ENCODE measurements at places on chromosomes 5 and 9. TPM values are rescaled to one million over a fixed set of nuclear protein-coding genes. Genes with fewer than 3 reads are reported as not detected.

DNA sequence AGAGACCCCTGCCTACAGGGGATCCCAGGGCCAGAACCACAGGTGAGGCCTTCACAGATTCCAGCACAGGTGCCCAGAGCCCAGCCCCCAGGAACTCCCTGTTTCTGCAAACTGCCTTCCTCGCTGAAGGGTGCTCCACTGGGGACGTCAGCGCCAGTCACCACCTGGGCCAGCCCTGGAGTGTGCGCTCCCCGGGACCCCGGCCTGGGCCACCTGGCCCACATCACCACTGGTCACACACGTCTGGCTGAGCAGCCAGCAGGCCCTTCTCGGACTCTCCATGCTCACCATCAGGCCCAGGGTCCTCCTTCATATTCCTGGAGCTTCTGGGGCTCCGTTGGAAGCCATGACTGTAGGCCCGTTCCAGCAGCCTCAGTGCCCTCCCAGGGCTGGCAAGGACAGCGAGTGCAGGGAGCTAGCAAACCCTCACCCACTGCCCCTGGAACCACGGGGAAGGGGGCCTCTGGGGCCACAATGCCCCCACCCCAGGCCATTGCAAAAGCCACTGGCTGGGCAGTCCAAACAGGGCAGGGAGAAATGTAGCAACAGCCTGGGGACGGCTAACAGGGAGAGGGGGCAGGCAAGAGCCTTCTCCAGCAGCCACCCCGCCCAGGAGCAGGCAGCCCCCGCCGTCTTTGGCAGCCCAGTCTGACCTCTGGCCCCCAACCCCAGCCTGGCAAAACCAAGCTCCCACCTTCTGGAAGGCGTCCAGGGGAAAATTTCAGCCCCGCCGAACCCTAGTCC is 1.3 kb downstream of the AGPAT2 start:
- no peak for DNase-seq

DNA sequence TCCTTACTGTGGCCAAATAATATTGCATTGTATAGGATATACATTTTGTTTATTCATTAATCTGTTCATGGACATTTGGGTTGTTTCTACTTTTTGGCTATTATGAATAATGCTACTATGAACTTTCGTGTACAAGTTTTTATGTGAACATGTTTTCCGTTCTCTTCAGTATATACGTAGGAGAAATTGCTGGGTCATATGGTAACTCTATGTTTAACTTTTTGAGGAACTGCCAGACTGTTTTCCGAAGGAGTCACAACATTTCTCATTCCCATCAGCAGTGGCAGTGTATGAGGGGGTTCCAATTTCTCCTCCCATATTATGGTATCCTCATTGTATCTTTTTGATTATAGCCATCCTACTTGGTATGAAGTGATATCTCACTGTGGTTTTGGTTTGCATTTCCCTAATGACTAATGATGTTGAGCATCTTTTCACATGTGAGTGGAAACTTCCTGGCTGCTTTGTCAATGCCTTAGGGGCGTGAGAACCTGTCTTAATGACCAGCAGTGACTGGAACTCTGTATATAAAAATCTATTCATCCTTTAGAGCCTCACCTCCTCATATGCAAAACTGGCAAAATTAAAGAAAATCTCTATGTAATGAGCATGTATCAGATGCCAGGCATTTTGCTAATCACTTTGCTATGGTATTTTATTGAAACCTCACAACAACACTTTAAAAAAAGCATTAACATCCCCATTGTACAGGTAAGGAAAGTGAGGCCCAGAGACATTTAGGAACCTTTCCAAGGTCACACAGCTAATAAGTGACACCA is 47.8 kb upstream of the TGFBR1 start:
- DNase-seq, result no peak

- no peak for DNase-seq
Observed at GRCh38 chr9:33489066-33489465, 15.3 kb upstream of the NOL6 start.

DNA sequence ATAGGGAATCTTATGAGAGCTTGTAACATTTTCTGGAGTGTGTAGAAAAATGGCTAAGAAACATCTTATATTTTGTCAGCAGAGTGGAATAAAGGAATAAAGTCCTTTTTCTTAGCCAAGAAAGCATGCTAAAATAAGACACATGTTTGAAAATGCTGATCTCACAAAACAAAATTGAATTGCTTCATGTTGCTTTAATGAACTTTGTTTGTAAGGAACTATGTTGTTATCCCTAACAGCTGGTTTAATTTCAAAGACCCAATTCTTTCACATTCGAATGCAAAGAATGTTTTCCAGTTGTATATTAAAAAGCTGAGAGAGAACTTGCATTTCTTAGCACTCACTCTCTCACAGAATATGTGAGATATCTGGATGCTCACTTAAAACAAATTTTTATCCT is 107.6 kb downstream of the MUSK start:
- DNase-seq, result no peak

GRCh38 chr5:88045165-88045564 is 223.5 kb downstream of the TMEM161B start:
- no peak for DNase-seq

- no peak for DNase-seq
Observed at GRCh38 chr5:80435476-80435875, 27.6 kb downstream of the ZFYVE16 start.

- DNase-seq, result no peak
Observed at GRCh38 chr9:109568568-109569210, 70.6 kb upstream of the PTPN3 start.

GRCh38 chr9:33843312-33843961 is 26.5 kb downstream of the UBE2R2 start:
- no peak for DNase-seq

DNA sequence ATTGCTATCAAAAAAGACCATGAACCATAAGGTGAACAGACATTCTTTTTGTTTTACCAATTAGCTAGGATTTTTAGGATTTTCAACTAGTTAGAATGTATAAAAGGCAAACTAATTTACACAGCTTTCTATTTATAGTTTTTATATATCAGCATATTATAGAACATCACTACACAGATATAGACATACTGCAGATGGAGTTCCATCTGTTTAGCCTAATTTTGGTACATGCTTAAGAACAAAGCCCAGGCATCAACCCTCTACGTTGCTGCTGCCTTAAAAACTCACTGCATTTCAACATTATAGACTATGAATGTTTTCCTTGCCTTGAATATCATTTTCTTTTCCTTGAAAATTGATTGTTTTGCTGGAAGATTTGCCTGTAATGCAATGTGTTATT is 2227.5 kb upstream of the C9orf72 start:
- no peak for DNase-seq

DNA sequence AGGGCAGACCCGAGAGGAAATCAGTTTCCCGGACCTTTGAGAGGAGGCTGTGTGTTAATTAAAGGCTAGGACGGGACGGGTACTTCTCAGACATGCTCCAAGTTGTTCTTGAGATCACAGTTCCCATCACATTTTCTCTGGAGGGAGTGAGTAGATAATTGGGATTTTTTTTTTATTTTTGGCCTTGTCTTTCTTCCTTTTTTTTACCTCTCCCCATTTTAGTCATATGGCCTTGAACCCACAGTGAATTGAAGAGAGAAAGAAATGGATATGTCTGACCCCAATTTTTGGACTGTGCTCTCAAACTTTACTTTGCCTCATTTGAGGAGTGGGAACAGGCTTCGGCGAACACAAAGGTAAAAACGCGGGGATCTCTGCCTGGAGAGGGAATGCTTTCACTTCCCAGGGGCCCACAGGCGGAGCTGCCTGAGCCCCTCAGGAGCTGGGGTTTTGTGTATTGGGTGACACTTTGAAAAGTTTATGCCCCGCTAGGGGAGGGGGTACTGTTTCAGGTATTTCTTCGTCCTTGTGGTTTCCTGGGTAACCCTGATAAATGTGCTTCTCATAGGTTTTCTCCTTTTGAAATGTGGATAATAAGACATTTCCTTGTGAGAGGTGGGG is 191.8 kb downstream of the CD180 start:
- no peak for DNase-seq

- DNase-seq, result no peak
Observed at GRCh38 chr9:77956555-77956954, 75.1 kb downstream of the GNAQ start.

GRCh38 chr5:160792281-160792680 is 59.7 kb downstream of the ATP10B start:
- no peak for DNase-seq

DNA sequence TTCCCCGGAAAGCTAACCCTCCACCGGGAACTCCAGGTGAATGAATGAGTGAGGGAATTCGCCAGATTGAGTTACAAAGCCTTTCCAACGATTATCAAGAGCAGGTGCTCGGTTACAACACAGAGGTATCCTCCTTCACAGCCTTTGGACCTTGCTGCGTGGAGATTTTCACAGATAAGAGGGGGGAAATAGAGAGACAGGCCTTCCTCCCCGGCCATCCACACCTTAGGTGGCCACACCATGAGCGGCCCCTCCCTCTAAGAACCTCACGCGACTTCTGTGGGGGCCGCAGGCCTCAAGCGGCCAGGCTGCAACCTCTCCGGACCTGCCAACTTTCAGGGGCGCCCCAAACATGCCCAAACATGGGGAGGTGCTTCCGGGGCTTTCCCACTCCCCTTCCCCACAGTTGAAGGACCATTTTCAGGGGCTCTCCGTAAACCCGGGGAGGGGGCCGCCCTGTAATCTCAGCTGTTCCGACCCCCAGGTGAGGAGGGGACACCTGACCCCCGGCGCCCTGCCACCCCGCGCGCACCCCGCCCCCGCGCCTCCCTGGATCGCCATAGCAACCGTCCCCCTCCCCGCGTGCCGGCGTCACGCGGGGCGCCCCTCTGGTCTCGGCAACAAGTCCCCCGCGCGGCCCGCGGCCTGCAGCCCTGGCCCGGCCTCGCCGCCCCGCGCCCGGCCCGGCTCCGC is 603 bp downstream of the DENND1A start:
- DNase-seq, result no peak

DNA sequence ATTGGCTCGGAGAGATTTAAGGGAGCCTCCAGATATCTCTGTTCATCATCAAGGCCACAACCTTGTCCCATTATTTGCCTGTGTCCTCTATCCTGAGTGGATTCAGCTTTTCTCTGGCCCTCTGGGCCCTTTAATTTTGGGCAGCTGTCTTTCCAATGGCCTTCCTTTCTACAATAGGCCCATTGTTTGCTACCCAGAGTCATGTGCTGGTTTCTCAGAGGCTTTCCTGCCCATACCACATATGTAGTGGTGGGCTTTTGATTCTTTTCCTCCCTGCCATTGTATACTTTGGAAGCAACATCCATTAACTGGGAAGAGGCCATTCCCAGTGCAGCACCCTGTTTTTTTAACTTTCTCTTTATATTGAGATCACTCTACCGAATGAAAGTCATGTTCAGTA is 233.9 kb upstream of the SGCD start:
- no peak for DNase-seq

DNA sequence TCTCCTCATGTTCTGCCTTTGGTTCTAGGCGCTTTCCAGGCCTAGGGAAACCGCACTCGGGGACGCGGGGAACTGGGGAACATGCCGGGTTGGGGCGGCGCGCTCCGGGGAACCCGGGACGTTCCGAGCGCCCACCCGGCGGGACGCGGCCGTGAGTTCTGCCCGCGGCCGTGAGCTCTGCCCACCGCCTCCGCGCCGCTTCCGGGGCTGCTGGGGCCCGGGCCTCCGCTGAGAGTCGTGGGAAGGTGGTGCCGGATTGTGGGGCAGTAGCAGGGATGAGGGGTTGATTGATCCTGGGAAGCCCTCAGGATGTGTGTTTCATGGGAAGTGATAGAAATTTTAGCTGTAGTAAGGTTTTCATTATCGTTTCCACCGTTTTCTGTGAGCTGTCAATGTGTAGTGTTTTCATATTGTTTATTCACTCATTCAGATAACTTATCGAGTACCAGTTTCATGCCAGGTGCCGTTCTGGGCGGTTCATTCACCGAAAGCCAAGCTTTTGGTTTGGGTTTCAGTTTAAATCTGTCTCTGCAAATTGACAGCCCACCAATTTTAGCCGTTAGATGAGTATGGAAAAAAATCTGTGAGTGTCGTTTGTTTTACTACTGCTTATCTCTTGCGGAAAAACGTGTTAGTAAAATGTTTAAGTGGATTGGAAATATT is 657 bp downstream of the MTRR start:
- no peak for DNase-seq

DNA sequence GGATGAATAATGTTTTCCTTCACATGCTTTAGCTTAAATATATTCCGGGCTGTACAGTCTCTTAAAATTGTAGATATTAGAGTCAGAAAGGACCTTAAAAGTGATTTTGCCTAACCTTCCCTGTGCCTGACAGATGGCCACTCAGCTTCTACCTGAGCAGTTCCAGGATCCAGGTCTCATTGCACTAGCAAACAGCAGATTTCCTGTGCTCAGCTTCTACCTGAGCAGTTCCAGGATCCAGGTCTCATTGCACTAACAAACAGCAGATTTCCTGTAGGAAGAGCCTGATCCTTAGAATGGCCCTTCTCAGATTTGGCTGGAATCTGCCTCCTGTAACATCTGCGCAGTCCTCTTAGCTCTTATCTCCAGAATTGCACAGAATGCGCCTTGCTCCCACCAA is 219.8 kb downstream of the AOPEP start:
- no peak for DNase-seq

DNA sequence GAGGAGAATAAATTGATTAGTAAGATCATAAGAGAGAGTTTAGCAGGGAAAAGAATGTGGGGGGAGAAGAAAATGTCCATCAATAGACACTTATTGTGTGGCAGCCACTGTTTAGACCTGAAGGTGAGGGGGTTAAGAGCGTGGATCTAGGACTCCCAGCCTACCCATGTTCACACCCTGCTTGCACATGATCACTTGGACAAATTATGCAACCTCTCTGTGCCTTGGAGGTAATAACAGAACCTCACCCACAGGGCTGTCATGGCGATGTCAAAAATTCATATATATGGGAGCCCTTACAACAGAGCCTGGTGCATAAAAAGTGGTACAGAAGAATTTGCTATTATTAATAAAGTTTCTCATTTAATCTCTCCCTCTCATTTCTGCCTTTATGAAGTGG is 86.0 kb upstream of the EQTN start:
- DNase-seq, result no peak

- DNase-seq, result no peak
Observed at GRCh38 chr5:39209924-39210323, 9.4 kb downstream of the FYB1 start.

Gene NEUROG1
- polyA plus RNA-seq, result not detected

Gene SLC28A3
- polyA plus RNA-seq, result not detected

Gene CLIC3
- polyA plus RNA-seq, result 0.54 TPM

Gene PDLIM4
- 51.7 TPM for polyA plus RNA-seq

Gene GAPVD1
- 21.2 TPM for polyA plus RNA-seq

Gene UCK1
- 27.1 TPM for polyA plus RNA-seq

Gene MAMDC2
- 5.4 TPM for polyA plus RNA-seq

Gene PCDHGC5
- polyA plus RNA-seq, result 1.1 TPM

Gene CSF2
- not detected for polyA plus RNA-seq

Gene JMY
- polyA plus RNA-seq, result 11.1 TPM

Gene IFNA2
- polyA plus RNA-seq, result not detected

Gene ARL14EPL
- 0.10 TPM for polyA plus RNA-seq

Data from hindlimb muscle (tissue), 1 donor.